NCI-H187 (cell line): ENCODE measurements at places on chromosomes 5 and 9.
A peak's percentile ranks its signal among the peaks of the same experiment; 100 is the strongest.

GRCh38 chr5:51829691-51830090 is 446.4 kb downstream of the ISL1 start:
- DNase-seq, result no peak

- DNase-seq, result no peak
Observed at GRCh38 chr5:172410160-172410559, 44.2 kb downstream of the SH3PXD2B start.

GRCh38 chr5:24854850-24855249 is 210.1 kb upstream of the CDH10 start:
- no peak for DNase-seq

DNA sequence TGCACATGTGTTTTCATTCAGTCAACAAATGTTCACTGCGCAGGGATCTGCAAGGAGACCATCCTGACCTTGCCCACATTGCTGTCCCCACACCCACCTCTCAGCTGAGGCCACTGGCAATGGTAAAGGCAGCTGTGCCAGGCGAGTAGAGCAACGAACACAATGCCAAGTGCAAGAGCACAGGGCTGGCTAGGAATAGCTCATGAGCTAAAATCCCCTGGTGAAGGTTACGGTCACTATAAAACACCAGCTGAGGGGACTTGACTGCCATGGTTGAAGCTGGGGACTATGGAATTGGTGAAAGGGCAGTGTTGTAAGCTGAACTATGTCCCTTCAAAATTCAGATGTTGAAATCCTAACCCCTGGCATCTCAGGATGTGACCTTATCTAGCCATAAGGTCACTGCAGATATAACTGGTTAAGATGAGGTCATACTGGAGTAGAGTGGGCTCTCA is 96.1 kb downstream of the OTULIN start:
- DNase-seq, result no peak

DNA sequence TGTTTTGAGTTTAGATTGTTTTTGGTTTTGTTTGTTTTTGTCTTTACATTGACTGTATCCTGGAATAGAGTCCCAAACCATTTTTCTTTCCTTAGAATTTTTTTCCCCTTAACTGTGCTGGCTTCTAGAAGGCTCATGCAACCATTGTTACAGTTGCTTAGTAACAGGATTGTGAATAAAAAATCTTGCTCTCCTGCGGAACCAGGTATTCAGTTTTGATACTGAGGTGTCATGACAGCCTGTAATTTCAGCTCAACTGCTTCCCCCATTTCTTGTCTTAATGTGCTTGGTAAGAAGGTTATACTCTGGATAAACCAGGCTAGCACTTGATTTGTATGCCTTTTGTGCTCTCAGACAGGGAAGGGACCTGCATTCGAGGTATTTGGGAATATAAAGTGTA is 42.1 kb downstream of the FOCAD start:
- no peak for DNase-seq

DNA sequence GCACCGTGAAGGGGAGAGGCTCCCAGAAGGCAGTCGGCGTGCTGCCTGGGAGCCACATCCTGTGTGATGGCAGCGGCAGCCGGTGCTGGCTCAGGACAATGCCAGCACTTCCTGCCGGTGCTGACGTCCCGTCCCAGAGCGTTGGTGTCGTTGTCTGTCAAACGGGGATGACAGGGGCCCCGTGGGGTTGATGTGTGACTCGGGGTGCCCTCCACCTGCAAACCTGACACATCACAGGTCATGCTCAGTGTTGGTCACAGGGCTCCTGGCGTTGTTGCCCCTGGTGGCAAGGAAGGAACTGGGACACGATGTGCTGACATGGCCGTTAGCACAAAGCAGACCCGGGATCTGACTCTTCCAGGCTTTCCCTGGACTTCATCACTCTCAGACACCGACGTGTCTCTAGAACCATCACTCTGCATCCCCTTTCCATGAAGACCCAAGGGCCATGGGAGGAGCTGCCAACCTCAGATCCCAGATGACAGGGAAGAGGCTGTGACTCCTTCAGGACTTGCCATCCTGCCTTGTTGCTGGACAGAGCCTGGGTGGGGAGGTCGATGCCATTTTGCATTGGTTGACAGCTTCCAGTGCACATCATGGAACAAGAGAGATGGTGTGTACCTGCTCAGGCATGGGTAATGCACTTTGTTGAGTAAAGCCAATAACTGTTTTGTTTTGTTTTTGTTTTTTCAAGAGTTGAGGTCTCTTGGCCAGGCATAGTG is 21.5 kb downstream of the PLPP7 start:
- DNase-seq, result no peak

- no peak for DNase-seq
Observed at GRCh38 chr5:15621094-15621493, 121.1 kb downstream of the FBXL7 start.

DNA sequence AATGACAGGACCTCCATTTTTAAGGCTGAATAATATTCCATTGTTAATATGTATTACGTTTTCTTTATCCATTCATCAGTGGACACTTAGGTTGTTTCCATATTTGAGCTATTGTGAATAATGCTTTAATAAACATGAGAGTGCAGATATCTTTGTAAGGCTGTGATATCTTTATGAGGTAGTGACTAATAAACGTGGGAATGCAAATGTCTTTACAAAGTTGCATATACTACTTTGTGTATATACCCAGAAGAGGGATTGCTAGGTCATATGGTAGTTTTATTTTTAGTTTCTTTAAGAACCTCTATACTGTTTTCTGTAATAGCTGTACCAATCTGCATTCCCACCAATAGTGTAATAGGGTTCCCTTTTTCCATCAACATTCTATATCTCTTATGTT is 148.7 kb downstream of the FOCAD start:
- no peak for DNase-seq

- DNase-seq, result no peak
Observed at GRCh38 chr5:179272326-179273072, 72.8 kb downstream of the ADAMTS2 start.

- no peak for DNase-seq
Observed at GRCh38 chr5:124825250-124825982, 79.0 kb upstream of the ZNF608 start.

DNA sequence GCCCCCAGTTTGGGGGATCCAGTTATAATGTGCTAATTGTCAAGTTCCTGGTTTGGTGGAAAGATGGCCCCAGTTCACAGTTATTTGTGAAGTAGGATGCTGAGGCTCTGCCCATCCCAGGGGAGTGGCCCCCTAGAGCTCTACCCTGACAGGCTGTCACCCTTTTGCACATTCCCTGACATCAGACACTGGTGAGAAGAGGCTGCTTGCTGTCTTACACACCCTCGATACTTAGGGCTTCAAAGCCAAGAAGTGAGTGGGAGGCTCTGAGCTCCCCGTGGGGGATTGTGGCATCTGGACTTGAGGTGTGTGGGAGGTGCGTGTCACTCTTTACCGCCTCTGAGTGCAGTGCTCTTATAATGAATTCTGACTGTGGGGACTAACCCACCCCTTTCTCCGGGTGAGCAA is 168.5 kb downstream of the DOCK2 start:
- no peak for DNase-seq

DNA sequence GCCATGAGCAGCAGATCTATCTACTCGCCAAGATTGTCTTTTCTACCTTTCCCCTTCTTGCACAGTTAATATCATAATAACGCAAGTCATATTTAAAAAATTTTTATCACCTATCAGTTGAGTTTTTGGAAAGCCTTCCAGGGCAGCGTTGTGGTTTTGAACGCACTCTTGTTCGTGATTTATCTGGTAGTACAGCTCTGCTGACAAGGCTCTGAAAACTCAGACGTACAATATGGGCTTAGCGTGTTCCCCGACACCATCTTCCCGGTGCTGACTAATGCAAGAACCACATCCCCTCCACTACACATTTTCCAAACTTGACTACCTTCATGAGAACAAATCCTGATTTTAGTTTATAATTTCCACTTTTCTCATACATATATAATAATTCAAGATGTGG is 1.6 kb upstream of the NFIL3 start:
- DNase-seq, result no peak

GRCh38 chr5:136133222-136133921 is 727 bp downstream of the SMAD5 start:
- no peak for DNase-seq

DNA sequence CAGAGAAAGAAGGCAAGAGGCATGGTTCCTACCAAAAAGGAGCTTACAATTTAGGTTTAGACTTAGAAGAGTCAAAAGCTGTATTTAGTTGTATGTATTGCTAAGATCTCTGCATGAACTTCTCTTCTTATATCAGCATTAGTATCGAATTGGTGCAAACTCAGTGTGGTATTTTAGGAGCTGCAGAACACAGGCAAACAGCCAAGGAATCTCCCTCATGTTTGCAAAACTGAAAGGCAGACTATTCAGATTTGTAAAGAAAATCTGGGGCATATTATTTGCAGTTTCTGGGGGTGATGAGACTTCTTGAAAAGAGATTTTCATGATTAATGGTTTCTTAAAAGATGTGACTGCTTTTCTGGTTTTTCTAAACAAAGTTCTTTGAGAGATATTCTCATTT is 252.7 kb downstream of the CEMIP2 start:
- DNase-seq, result no peak

GRCh38 chr5:179217956-179218942 is 127.0 kb downstream of the ADAMTS2 start:
- no peak for DNase-seq

DNA sequence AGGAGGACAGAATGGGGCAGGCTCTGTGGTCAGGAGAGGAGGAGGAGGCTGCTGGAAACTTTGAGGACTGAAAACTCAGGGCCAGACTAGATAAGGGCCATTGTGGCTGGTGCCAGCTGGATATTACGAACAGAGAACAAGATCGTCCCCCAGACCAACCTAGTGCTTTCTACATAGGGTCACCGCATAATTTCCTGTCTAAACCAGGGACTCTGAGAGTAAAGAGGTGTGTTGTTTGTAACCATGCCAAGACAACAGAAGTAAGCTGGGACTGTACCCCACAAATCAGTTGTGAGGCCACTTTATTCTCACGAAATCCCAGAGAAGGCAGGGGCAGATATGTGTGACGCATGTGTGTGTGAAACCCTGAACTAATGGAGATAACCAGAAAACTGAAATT is 20.3 kb upstream of the GFPT2 start:
- DNase-seq, result no peak

- no peak for DNase-seq
Observed at GRCh38 chr9:131264231-131264630, 12.1 kb downstream of the FAM78A start.

GRCh38 chr5:168481330-168481788 is 4.9 kb upstream of the RARS1 start:
- no peak for DNase-seq

- DNase-seq, result no peak
Observed at GRCh38 chr5:16784843-16785791, 151.0 kb downstream of the MYO10 start.

DNA sequence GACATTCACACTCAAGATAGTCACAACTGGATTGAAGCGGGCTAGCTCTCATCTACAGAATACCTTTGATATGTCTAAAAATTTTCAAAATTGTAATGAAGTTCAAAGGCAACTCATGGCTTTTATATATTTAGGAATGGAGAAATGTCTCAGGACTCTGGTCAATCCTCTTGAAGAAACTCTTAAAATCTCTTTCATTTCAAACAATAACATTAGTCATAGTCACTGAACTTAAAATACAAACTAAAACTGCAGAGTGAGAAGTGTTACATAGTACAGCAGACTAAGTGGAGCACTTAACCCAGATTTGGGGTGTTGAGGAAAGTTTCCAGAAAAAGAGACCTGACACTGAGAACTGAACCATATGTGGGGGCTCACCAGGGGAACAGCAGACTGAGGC is 20.7 kb downstream of the FANCC start:
- DNase-seq, result no peak

DNA sequence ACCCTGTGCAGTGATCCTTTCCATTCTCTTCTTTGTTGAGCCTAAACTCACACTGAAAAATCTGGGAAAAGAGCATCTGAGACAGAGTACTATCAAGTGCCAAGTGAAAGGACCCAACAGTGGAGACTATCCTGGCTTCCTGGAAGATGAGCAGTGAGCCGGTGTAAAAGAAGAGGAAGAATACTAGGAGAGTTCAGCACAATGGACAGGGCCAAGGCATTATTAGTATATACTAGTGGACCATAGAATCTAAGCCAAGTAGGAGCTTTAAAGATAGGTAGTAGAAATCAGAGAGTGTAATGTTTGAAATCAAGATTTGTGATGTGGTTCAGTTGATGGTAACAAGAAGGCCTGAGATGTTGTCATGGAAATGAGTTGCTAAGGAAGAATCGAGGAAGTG is 140.8 kb downstream of the CAMK4 start:
- no peak for DNase-seq

DNA sequence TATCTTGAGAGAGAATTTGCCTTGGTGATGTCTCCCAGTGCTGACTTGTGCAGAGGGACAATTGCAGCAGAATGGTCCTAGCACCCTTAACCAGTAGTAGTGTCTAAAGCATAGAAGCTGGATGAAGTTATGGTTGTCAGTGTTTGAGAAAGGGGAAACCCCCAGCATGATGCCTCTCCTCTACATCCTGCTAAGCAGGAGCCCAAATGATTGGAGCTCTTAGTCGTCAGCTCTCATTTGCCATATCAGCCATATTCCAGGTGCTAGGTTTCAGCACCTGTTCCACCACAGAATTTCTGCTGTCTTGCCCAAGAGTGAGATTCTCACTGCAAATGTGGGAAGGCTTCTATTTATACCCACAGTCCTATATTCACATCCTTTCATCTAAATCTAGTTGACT is 43.7 kb upstream of the RFX3 start:
- no peak for DNase-seq

- no peak for DNase-seq
Observed at GRCh38 chr5:143758750-143759149, 53.2 kb upstream of the HMHB1 start.

GRCh38 chr5:3325201-3325971 is 270.2 kb upstream of the IRX1 start:
- DNase-seq, result peak; percentile 5

- no peak for DNase-seq
Observed at GRCh38 chr9:136899196-136899595, 12.9 kb downstream of the TRAF2 start.

- DNase-seq, result no peak
Observed at GRCh38 chr9:74800226-74800625, 87.5 kb downstream of the TRPM6 start.

DNA sequence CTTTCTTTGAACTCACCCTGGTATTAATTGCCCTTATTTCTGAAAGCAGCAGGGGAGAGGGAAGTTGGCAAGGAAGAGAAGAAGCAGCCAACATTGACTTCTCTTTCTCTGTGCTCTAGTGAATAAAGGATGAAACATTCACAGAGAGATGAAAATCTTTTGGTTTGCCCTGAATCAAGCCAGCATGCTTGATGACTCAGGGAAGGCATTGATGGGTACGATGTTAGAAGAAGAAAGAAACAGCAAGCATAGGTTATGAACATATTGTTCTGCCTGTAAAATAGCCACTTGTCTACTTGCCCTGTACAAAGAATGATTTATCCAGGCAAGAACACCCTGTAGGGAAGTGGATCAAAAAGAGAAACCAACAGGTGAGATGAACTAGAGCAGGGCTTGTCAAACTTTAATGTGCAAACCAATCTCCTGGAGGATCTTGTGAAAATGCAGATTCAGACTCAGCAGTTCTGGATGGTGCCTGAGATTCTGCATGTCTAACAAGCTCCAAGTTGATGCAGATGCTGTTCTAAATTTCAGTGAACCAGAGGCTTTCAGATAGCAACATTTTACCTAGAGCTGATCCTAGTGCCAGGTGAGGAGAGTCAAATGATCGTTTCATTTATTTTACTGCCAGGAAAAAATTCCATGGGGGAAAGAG is 586.6 kb upstream of the TLE4 start:
- DNase-seq, result no peak

GRCh38 chr5:10913841-10914240 is 152.8 kb upstream of the DAP start:
- no peak for DNase-seq
